Effector CD4-positive, alpha-beta T cell (primary cell): ENCODE measurements at places on chromosomes 2 and 18.

DNA sequence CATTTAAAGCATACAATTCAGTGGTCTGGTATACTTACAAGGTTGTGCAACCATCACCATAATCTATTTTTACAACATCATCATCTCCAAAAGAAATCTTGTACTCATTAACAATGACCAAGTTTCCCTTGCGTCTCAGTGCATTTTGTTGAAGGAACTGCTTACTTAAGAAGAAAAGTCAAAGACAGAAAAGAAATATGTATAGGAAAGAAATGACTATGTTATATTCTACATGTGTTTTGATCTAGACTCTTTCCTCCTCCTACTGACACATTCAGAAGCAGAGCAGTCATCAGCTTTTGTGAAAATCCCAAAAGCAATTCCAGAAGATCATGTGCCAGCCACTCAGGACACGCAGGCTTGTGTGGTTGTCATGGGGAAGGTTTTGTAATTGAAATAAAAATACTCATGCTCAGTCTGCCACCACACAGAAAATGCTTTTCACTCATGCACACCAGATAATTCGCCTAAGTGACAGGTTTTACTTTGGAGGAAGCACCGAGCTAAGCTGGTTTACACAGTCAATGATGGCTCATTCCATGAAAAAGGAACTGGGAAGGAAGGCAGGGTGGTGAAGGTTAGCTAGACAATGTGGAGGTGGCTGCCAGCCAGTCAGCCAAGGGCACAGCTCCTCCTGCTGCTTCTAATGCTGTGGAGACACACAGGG lies 158.5 kb upstream of the REV1 start:
- DNase-seq = no peak

- no peak for DNase-seq
Measured at GRCh38 chr18:34031810-34032209, 192.9 kb downstream of the NOL4 start.

DNA sequence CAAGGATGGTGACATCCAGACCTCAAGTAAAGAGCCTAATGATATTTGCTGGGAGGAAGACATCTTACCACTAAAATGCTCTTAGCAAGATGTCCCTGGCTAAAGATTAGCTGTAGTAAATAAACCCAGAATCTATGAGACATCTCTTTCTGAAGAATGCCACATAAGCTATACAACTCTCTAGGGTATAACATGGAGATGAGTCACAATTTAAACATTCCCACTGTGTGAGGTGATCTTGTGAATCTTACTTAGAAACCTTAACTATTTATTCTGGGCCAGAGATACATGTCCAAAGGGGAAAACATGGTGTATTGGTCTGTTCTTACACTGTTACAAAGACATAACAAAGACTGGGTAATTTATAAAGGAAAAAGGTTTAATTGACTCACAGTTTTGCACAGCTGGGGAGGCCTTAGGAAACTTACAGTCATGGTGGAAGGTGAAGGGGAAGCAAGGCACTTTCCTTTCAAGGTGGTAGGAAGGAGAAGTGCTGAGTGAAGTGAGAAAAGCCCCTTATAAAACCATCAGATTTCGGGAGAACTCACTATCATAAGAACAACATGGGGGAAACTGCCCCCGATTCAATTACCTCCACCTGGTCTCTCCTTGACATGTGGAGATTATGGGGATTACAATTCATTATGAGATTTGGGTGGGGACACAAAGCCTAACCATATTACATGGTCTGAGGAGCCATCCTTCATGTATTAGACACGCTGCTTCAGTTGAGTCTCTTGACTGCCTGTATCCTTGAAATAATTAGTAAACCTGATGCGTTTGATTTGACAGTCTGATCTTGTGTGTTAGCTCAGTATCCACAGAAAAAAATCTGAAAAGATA lies 17.1 kb downstream of the KRCC1 start:
- no peak for DNase-seq

DNA sequence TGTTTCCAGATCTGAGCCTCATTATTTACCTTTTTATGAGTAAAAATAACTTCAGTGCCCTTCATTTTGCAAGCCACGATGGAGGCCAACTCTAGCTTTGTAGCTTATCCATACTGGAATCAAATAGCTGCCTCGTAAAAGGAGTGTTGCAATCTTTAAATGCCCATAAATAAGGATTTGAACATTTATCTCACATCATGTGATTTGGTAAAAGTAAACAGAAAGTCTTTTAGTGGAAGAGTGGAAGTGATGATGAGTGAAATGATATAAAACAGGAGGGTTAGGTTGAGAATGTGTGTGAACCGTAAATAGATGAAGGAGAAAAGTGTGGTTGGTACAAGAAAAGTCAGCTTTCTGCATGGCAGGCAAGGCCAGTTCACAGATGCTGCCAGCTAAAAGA lies 348.9 kb downstream of the OSR1 start:
- DNase-seq = no peak

DNA sequence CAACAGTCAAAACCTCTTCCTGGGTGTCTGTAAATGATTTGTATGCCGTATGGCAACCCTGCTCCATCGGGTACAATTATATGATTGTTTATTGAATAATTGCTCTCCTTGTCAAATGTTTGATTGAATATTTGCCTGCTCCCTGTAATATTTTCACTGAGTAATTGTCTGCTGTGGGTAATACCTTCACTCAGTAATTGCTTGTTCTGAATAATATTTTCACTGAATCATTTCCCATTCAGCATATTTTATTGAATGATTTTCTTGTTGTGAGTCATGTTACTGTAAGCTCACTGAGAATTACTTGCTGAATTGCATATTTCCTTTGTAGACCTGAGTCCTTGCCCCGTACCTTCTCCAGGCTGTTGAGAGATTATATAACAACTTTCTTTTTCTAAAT lies 535.2 kb downstream of the METTL4 start:
- no peak for DNase-seq

- no peak for DNase-seq
Measured at GRCh38 chr18:46716827-46717226, 40.0 kb downstream of the ST8SIA5 start.

GRCh38 chr2:153971855-153972254 lies 100.1 kb downstream of the GALNT13 start:
- DNase-seq = no peak

- DNase-seq = no peak
Measured at GRCh38 chr2:239949075-239949474, 76.1 kb downstream of the NDUFA10 start.

GRCh38 chr2:216160786-216161185 lies 51.6 kb downstream of the XRCC5 start:
- no peak for DNase-seq

DNA sequence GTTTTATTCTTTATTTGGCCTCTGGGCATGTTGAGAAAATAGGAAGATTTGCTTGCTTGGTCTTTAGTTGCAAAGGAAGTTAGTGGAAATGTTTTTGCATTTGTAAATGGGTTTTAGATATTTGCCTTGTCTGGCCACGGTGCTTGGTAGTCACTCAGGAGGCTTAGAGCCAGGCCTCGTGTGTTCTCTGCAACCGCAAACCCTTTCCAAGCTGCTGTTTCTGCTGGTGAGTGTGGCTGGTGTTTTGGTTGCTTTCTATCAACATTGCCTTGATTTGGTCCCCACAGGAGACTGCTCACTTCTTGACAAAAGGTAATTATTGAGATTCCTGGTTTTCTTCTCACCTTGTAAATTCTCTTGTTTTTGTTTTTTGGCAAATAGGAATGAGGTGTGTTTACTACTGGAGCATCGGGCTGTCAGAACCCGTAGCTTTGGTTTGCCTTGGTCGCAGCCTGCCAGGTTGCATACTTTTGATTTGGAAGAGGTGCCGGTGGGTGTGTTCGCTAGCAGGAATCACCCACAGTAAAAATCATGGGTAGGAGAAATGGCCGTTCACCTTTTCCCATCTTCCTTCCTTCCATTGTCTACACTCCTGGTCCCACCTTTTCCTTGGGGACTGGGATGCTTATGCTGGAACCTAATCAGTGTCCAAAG lies 15.8 kb downstream of the ASAP2 start:
- no peak for DNase-seq

GRCh38 chr2:158013891-158014290 lies 87.8 kb upstream of the UPP2 start:
- no peak for DNase-seq

GRCh38 chr18:48459465-48459864 lies 50.3 kb upstream of the ZBTB7C start:
- DNase-seq = no peak

DNA sequence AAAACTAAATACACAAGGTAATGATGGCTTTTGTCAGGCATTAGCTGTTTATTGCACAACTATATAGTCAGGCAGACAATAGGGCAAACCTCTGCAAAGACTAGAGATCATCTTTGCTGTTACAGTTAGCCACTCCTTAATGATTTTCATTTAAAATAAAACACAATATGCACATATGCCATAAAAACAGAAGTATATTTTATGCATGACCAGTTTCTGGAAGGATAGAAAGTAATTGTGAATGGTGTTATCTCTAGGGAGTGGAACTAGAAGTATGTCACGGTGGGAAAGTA lies 102.0 kb downstream of the CHN1 start:
- DNase-seq = no peak

- no peak for DNase-seq
Measured at GRCh38 chr2:121547646-121548045, 17.0 kb downstream of the RNU4ATAC start.

DNA sequence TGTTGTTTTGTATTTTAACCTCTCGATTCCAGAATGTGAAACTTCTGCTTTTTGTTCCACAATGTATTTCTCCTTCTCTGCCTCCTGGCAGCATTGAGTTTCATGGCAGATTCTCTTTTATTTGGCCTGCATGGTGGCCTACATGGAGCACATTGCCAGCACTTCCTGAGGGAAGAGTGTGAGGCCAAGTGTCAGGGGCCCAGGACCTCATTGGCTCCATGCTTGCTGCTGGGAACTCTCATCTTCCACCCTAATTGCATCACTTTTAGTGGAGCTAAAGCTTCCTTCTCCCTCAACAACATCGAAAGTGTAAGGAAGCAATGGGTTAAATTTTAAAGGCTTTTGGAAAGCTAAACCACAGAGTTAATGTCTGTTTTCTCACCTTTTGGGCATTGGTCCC lies 9.5 kb downstream of the TRIB2 start:
- DNase-seq = no peak

- no peak for DNase-seq
Measured at GRCh38 chr2:55092439-55092838, 42.2 kb upstream of the RTN4 start.

DNA sequence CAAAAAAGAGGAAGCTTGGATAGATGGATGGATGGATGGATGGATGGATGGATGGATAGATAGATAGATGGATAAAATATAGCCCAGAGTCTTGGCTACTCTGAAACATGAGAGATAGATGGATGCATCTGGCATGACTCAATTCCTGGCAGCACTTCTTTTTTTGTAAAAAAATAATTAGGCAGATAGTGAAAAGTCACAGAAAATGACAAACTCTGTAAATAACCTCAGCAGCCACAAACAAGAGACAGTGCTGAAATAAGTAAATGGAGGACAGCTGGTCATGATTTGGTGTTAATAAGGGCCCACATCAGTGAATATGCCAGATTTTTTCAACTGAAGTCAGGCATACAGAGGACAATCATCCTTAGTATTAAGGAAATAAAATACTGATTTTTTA lies 585.0 kb upstream of the GCFC2 start:
- no peak for DNase-seq

GRCh38 chr2:26885651-26886329 lies 37.9 kb downstream of the DPYSL5 start:
- no peak for DNase-seq

DNA sequence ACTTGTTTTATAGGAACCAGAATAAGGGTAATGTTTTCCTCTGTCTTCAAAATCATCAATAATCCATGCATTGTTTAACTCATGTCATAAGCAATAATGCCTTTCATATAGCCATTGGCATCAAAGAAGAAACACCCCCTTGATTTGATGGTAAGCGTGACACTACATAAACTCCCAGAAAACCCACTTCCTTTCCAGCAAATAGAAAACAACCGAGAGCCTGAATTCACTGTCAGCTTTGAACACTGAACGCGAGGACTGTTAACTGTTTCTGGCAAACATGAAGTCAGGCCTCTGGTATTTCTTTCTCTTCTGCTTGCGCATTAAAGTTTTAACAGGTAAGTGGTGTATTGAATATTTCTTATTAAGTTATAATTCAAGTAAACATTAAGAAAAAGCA lies at the start of gene ICOS:
Gene ICOS, plus strand, starts transcription at position 229 of the 400 bp plus-strand sequence. Its CDS starts 52 bp downstream, at position 281.
- DNase-seq = peak; percentile 41

DNA sequence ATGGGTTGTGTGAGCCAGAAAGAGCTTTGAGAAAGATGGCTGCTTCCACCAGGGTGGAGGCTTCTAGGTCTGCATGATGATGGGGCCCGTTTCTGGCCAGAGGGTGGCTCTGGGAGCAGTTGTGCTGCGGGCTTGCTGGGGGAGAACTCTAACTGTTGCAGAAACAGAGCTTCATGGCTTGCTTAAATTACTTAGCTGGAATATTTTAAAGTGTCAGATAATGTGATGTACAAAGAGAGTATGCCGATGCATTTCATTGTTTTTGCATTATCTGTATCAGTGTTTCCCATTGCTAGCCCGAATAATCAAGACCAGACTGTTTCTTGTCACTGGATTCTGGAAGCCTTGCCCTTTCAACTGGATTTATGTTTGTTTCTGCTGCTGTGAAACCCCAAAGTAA lies 6.3 kb upstream of the DRC1 start:
- no peak for DNase-seq

DNA sequence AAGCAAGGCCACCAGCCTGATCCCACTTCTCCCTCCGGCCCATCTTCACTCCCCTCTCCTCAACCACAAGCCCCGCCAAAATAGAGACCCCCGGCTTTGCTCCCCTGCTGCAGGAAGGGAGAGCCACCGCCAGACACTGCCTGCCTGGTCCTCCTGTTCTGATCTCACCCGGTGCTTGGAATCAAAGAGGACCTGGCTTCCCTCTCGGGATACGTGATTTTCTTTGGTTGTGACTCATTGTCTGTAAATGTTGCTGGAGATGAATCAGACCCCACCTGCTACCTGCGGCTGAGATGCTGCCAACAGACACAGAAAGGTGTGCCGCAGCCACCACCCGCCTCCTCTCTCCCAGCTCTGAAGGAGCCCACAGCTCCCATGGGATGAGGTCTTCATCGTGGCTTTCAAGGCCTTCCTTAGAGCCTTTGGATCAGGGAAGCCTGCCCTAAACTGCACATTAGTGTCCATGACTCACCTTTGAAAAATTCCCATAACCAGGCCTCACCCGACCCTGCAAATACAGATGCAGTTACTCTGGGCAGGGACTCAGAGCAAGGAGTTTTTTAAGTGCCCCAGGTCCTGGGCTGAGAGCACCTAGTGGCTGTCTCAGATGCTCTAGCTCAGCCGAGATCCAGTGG lies 79.4 kb upstream of the ZNF532 start:
- DNase-seq = no peak

GRCh38 chr2:107062599-107063220 lies 176.7 kb upstream of the ST6GAL2 start:
- no peak for DNase-seq

- no peak for DNase-seq
Measured at GRCh38 chr2:53512071-53512826, 255.4 kb upstream of the CHAC2 start.

- DNase-seq = no peak
Measured at GRCh38 chr18:61719671-61720070, 173.1 kb downstream of the RNF152 start.

DNA sequence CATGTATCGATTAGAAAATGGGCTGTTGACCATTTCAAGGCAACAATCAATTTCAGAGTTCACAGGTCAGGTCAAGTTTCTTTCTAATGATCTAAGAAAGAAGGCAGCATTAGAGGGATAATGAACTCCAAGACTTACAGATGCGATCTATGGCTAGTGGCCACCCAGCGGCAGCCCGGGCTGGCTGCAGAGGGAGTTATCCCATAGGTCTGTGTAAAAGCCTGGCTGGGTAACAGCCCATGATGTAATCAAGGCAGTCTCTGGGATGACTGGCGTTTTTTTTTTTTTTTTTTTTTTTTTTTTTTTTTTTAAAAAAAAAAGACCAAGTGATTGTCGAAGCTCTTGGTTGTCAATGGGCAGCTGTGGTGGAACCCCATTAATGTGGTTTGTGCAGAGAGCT lies 171.1 kb upstream of the SKOR2 start:
- DNase-seq = no peak
